ENCODE measurements at places on chromosomes 16 and 17.
A peak's percentile ranks its signal among the peaks of the same experiment; 100 is the strongest.

GRCh38 chr16:66575060-66575459, 4.2 kb upstream of the CMTM2 start:
- DNase-seq, result no peak

- no peak for DNase-seq
These were observed 38.6 kb upstream of the PMFBP1 start for GRCh38 chr16:72210555-72210954.

DNA sequence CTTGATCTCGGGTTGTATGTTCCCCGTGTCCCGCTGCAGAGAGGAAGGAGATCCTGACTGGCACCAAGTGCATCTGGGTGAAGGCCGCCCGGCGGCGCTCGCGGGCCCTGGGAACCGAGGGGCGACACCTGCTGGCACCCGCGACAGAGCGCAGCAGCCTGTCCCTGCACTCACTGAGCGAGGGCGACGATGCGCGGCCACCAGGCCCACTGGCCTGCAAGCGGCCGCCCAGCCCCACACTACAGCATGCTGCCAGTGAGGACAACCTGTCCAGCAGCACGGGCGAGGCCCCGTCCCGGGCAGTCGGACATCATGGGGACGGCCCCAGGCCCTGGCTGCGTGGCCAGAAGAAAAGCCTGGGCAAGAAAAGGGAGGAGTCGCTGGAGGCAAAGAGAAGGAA, 7.5 kb downstream of the BTBD17 start:
- DNase-seq, result peak; percentile 52

GRCh38 chr17:46144246-46144645, 49.0 kb downstream of the KANSL1 start:
- DNase-seq, result no peak

Measured in effector memory CD8-positive, alpha-beta T cell (primary cell).